Muscle of leg (tissue), 16 donors: ENCODE measurements at places on chromosomes 6 and 20. TPM values are rescaled to one million over a fixed set of nuclear protein-coding genes. Genes with fewer than 3 reads are reported as not detected.
A peak's percentile ranks its signal among the peaks of the same experiment; 100 is the strongest.

GRCh38 chr6:23174781-23175361 lies 605.5 kb downstream of the HDGFL1 start:
- no peak for DNase-seq

DNA sequence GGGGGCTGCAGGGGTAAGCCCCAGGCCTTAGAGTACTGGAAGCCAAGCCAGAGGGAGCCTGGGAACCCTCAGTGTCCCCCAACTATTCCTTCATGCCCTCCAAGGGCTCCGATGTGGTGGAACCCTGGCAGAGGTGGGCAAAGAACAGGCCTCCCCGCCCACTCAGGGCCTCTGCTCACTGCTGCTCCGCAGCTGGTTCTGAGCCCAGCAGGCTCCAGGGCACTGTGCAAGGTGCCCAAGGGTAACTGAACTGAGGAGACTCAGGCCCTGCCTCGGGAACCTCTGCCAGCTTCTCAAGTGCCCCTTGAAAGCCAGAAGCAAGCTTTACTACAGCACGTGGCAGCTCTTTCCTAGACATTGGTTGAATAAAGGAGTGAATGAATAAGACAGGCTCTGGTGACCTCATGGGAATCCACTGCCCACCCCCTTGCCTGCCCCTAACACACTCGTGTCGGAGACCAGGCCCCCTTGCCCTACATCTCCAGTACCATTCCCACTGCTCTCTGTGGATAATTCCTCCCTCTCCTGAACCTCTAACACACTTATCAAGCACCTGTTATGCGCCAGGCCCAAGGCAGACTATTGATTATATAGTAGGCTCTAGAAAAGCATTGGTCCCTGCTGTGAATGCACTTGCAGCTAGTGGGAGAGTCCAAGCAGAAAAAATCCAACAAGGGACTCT lies 55.0 kb downstream of the TOX2 start:
- DNase-seq: no peak

DNA sequence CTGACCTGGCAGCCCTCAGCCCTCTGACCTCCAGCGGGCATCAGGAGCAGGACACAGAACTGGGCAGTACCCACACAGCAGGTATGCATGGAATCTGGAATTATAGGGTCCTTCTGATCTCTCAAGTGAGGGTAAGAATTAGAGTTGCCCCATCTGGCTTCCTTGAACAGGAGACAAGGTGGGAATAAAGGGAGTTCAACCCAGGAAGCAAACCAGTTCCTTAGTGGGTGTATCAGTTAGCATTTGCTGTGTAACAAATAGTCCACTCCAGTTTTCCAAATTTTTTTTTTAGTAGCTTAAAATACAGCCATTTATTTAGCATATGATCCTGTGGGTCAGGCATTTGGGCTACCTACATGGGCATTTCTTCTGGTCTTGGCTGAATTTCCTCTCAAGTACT lies 15.7 kb downstream of the MAVS start:
- no peak for DNase-seq

Gene BAG2
- 12.0 TPM for polyA plus RNA-seq

DNA sequence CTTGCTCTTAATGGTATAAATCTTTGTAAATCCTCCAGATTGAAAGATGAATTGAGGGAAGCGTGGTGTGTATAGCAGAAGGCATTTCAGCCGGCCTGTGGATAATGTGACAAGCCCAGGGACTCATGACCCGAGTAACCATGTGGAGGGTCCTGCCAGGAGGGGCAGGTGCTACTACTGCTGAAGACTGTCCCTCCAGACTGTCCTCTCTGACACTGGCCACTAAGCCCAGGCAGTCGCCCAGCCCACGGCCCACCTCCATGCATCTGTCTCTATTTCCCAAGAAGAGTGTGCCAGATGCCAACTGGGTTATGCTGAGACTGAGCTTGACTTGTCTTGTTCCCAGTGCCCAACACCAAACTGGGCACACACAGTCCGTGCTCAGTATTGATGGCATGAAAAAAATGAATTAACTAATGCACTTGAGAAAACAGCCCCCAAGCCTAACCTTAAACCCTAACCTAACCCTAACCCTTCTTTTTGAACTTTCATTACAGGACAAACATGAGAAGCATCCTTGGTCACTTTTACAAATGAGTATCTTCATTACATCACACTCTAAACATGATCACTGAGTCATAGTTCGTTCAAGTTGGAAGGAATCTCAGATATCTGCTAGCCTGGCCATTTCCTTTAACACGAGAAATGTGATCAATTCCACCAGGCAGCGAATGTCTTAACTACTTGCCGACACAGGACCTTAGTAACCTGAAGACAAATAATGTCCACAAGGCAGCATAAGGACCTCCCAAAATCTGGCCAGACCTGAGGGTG lies 182.2 kb upstream of the RREB1 start:
- peak; percentile 17 for DNase-seq

- DNase-seq: no peak
These were observed 329.8 kb upstream of the SOX4 start for GRCh38 chr6:21263531-21264287.

DNA sequence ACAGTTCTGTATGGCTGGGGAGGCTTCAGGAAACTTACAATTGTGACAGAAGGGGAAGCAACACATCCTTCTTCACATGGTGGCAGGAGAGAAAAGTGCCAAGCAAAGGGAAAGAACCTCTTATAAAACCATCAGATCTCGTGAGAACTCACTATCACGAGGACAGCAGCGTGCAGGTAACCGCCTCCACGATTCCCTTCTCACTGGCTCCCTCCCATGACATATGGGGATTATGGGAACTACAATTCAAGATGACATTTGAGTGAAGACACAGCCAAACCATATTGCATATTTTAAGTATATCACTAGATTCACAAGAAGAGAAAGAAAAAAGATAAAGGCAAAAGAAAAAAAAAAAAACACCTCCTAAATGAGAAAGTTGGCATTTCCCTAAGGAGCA lies 431.9 kb upstream of the RGS17 start:
- DNase-seq: no peak

DNA sequence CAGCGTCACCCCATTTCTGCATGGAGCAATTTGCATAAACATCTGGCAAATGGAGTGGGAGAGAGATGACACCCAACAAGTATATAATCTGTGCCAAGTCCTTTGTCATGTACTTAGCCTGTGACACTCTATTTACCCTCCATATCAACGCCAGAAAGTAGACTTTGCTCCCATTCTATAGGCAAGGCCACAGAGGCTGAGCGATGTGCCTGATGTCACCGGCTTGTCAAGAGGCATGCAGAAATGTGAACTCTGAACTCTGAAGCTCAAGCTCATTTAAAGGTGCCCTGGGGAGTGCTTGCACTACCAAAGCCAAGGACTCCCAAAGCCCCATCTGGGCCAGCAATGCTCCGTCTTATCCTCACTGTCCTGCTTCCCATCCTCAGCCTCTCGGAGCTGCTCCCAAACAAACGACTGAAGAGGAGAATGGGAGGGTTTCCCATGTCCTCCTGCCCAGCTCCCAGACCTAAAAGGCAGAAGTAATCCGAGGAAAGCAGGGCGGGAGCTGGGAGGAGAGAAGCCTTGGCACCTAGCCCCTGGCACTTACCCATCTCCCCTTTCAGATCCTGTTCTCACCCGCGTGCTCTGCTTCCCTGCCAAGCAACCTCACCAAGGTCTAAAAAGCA lies 9.2 kb downstream of the CPNE5 start:
- DNase-seq: peak; percentile 91

Gene SIRPB1
- 4.3 TPM for polyA plus RNA-seq

DNA sequence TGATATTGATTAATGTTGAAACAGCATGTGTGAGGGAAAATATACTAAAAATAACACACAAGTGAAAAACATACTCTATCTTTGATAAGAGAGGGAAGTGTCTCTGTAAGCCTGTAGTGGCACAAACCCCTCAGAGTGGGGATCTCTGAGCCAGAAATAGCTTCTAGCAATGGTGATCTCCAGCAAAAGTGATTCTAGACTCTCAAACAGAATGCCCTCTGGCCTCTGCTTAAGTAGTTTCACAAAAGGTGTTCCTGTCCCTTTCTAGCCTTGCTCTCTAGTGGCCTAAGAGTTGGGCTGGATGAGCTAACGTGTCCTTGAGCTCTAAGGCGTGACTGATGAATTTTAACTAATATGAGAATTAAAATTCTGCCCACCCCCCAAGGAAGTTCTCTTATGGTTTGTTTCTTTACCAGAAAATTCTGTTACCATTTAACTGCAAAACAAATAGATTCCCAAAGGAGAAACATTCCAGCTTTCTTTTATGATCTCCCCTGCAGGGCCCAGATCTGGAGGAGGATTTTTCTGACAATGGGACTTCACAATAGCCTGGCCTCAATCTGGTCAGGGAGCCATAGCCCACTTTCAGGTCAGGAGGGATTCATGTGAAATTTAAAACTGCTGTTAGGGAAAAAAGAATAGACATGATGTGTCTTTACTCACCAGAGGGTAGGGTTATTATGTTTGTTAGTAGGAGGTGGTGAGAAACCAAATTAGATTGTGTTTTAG lies 182.5 kb upstream of the LAMP5 start:
- DNase-seq: no peak

GRCh38 chr6:6682225-6682624 lies 93.7 kb downstream of the LY86 start:
- DNase-seq: no peak

DNA sequence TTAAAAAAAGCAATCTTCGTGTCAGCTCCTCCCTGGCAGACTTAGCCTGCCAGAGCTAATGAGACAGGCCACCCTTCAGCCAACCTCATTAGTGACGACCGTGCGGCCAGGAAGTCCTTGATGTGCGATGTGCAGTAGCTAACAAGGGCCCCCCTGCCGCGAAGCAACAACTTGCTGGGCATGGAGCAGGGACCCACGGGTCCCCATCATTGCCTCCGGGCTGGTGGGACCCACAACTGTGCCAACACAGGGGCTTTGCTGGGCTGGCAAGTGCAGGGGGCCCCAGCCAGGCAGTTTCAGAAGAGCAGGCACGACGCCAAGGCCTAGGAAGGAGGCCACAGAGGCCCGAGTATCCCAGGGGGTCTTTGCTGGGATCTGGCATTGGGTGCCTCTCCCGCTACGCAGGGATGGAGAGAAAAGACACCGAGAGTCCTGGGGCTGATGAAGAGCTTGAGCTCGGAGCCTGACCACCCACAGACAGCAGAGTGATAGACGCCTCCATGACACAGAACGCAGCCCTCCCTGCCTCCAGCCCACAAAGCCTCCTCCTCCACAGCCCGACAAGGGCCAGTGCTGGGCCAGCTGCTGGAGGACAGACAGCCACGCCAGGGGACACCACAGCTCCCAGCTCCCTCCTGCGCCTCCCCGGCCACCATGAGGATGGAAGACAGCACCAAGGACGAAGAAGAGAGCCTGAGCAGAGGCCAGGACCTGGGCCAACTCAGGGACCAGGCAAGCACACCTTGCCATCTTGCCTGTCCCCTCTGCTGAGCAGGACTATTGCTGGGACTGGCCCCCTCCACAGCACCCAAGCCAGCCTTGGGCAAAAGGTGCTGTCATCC lies 96.6 kb downstream of the YTHDF1 start:
- DNase-seq: no peak

Gene EPM2A
- 12.0 TPM for polyA plus RNA-seq

Gene GJA10
- not detected for polyA plus RNA-seq

Gene MYB
- polyA plus RNA-seq: 1.1 TPM

DNA sequence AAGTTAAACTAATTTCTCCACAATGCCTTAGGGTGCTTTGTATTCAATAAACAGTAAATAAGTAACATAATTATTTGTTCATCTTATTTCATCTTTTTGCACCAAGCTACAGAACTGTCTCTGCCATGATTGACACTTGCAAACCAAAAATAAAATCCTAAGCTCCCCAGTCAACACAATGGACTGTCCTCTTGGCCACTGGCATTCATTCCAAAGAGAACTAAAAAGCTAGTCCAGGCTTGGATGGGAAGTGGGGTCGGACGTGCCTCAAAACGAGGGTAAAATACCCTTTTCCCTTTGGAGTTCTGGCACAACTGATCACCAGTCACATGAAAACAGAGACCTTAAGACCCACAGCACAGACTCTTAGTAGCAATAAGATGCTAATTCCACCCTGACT lies 66.4 kb upstream of the THBS2 start:
- DNase-seq: no peak

DNA sequence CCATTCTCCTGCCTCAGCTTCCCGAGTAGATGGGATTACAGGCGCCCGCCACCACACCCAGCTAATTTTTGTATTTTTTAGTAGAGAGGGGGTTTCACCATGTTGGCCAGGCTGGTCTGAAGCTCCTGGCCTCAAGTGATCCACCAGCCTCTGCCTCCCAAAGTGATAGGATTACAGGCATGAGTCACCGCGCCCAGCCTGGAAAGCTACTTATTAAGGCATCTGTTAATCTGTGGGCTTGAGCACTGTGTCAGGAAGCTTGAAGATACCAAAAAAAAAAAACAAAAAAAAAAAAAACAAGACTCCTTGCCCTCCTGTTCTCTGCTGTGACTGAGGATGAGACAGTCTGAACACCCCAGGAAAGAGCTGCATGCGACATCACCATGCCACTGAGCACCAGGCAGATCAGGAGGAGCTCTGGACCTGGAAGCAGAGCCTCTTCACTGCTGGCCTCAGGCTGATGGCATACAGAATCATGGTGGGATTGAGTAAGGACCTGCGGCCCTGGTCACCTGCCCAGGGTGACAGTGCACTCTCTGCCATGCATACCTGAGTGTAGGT lies 166.5 kb upstream of the SNX9 start:
- DNase-seq: no peak

DNA sequence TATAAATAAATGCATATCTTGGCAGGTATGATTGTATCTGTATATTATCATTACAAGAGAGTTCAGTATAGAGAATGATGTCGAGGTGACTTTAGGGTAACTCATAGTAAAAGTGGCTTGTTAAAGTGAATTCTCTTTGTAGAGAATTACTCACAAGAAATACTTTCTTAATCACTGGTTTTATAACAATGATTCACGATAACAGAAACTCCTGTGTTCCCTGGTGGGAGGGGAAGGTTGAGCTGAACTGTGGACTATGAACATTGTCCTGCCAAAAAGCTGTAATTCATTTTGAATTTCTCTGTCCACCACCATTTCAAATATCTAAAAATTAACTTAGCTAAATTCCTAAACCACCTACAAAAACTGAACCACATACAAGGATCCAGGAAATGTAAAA lies 7.7 kb downstream of the TPMT start:
- DNase-seq: no peak

Gene TPMT
- 5.3 TPM for polyA plus RNA-seq

GRCh38 chr6:4460586-4461475 lies 315.4 kb upstream of the CDYL start:
- DNase-seq: peak; percentile 95

DNA sequence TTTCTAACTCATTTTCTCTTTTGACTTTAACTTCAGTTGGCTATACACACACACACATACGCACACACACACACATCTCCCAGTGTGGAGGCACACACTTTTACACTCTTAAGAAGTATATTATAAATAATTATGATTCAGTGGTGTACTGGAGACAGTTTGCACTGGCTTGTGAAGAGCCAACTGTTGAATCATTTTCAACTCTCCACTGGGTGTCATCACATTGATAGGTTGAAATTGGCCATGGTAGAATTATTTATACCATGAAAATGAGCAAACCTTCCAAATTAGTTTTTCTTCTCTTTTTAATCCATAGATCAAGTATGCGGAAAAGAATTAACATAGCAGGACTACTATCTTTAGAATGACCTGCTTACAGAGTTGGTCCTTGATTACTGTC lies 407.1 kb downstream of the BMP2 start:
- DNase-seq: no peak

- peak; percentile 51 for DNase-seq
These were observed 102.8 kb downstream of the DACT2 start for GRCh38 chr6:168216751-168217191.
